ENCODE measurements at places on chromosomes 2 and 18.

DNA sequence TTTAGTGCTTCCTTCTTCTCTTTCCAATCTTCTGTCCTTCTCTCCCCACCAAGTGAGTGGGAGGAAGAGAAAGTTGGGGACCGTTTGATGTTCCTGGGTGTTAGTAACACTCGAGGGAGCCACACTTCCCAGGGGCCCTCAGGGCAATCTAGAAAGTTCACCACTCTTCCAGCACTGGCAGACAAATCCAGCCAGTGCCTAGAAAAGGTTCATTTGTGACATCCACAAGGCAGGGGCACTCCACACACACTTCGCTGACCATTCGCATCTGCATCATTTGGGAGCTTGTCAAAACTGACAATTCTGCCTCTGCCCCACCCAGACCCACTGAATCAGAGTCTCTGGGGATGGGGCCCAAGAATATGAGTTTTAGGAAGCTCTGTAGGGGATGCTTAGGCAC is 86.8 kb upstream of the ST3GAL5 start:
- DNase-seq: no peak

GRCh38 chr2:106034325-106034724 is 159.8 kb downstream of the UXS1 start:
- no peak for DNase-seq

DNA sequence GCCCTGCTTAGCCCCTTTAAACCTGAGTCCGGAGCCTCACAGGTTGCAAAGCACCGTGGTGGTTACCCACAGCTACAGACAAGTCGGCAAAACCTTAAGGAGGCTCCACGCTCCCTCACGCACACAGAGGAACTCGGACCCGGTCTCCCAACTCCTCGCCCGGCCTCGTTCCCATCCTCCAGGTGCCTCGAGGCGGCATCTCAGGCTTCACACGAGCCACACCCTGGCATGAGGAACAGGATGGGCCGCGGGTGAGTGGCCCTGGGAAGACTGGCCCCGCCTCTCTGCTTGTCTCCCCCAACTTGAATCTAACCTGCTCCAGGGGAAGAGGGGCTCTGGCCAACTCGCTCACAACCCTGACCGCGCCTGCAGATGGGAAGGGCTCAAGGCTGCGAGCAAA is 97.4 kb downstream of the EIPR1 start:
- no peak for DNase-seq

- DNase-seq: no peak
Measured at GRCh38 chr2:12430407-12431133, 286.2 kb upstream of the TRIB2 start.

DNA sequence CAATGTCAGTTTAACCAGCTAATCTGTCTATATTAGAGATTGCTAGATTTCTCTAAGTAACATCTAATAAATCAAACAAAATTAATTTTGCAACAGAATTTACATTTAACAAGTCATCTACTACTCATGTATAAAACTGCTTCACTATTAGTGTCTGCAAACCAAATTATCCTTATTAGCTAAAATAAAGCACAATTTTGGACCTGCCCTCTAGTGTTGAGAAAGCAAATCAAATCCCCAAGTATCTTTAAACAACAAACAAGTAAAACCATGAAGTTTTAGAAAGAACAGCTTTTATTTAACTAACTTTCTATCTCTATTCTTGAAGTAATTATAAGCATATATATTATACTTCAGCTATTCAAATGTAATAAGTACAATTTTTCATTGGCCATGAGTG is 113.1 kb upstream of the SP3 start:
- no peak for DNase-seq

DNA sequence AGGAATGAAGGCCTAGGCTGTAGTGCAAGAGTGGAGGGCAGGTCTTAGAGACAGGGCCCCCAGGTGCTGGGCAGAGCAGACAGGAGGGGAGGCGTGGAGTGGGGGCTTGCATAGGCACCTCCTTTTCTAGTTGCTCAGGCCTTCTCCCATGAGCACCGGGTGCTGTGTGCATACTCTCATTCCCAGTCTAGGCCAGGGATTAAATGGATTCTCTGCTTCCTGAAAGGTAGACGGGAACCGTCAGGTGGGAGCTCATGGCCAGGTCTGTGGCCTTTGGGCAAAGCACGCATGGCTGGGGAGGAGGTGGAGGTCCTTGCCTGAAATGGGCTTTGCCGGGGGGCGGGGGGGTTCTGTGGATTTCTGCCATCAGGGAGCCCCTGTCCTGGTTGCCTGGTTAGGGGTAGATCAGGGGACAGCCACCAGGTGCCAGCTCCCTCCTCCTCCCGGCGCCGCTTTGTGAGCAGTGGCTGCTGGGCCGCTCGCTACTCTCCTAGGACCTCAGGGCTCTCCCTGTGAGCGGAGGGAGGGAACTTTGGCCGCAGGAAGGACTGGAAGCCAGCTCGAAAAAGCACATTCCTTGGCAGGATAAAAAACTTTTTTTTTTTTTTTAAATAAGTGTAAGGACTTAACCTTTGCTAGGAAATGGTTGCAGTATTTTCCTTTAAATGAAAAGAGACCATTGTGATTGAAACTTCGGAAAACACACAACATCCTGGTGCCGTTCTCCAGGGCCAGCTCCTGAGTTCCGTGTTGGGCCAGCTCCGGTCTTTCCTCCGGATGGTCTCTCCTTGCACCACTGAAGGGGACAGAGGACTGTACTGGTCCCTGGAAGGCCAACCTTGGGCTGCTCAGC is 82.8 kb upstream of the HAAO start:
- DNase-seq: no peak

DNA sequence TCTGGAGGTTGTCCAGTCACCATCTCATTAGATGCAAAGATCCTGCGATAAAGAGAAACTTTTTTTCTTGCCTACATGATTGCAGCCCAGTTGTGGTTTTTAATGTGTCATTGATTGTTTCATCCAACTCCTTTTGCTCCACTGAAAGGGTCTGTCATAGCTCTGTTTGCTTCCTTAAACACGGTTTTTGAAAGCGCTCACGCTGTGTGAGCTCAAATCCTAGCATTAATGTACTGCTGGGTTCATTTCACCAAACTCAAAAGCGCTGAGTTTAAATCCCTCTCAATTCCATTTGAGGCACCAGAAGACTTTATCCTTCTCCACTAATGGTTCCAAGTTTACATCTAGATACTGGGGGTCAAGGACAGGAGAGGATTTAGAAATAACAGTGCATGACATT is 53.6 kb downstream of the CDK15 start:
- no peak for DNase-seq

DNA sequence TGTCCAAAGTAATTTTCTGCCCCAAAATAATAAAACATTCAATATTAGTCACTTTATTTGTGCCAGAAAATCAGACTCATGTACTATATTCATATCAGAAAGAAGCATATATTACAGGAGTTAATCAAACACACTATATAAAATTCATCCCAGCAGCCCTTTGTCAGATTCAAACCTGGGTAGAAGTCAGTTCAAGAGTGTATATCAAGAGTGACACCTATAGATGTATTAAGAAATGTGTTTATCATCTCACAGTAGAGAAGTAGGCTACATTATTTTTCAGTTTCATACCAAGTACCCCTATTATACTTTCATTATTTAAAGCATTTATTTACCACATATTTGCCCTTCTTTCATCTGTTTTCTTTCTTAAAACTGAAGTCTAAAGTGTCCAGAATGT is 193.2 kb upstream of the DDX18 start:
- DNase-seq: no peak

DNA sequence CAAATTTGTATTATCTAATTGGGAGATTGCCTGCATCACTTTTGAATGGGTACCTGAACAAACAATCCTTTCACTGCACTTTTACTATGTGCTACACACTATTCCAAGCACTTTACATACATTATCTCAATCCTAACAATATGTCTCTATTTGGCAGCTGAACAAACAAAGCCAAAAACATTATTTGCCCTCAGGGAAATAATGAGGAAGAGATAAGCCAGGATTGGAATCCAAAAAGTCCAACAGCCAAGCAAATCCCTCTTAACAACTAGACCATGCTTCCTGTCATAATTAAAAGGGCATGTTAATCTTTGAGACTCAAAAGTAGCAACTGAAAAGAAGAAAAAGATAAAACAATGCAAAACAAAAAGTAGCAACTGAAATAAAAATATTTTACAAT is 32.1 kb downstream of the RPRD1A start:
- no peak for DNase-seq

DNA sequence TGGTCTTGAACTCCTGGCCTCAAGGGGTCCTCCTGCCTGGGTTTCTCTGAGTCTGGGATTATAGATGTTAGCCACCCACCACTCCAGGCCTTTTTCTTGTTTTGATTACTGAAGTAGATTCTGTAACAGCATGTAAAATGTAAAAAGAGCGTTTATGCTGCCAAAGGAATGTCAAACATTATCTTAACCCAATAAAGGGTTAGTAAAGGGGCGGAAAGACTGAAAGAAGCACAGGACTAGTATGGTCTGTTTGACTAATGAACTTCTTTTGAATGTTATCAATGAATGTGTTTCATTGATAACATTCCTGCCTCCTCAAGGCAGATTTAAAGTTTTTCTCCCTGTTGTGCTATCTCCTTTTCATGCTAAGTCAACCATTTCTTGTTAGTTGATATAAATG is 29.4 kb downstream of the GPD2 start:
- DNase-seq: no peak

- DNase-seq: no peak
Measured at GRCh38 chr2:53630026-53630606, 137.5 kb upstream of the CHAC2 start.

DNA sequence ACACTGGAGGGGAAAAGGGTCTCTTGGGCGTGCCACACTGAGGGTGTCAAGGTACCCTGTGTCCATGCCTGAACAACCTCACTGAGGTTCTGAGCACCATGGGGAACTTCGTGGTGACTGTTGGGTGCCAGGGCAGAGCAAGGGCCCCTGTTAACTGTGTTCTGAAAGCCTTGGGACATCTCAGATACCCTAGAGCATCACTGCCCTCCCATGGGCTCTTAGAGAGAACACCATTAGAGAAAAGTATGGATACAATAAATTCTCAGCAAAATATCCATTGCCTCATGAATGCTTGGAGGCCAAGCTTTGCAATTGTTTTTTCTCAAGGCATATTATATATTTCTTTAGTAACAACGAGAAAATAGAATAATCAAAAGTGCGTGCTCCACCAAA is 488.5 kb upstream of the NRP2 start:
- DNase-seq: no peak

DNA sequence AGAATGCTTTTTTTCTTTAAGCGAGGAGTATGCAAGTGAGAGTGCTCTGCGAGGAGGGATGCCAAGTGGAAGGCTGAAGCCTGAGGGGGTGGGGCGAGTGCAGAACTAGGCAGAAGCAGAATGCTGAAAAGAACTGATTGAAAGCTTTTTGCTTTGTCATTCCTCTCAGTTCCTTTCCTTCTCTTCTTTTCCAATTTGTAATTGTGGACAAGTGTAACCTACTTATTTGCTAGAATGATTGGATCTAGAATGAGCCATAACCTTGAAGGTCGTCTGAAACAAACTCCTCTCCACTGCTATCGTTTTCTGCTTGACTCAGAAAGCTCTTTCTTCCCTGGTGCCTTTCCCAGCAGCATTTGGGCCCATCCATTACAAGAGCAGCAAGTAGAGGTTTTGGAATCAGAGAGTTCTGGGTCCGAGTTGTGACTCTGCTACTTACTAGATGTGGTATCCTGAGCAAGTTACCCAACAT is 115.3 kb downstream of the METTL8 start:
- no peak for DNase-seq

DNA sequence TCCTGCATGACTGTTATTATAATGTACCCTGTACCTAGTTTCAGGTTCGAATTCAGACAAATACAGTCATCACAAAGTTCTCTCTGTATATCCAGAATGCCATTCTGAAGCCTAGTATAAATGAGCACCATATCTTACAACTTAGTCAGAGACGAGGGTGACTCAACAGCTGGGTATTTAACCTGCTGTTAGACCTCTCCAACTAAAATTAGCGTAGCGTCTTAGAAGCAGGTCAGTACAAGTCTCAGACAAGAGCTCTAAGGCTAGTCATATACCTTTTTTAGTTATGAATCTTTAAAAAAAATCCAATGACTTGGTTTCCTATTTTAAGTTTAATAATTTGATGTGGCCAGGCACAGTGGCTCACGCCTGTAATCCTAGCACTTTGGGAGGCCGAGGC is 74.1 kb downstream of the CABYR start:
- DNase-seq: no peak

DNA sequence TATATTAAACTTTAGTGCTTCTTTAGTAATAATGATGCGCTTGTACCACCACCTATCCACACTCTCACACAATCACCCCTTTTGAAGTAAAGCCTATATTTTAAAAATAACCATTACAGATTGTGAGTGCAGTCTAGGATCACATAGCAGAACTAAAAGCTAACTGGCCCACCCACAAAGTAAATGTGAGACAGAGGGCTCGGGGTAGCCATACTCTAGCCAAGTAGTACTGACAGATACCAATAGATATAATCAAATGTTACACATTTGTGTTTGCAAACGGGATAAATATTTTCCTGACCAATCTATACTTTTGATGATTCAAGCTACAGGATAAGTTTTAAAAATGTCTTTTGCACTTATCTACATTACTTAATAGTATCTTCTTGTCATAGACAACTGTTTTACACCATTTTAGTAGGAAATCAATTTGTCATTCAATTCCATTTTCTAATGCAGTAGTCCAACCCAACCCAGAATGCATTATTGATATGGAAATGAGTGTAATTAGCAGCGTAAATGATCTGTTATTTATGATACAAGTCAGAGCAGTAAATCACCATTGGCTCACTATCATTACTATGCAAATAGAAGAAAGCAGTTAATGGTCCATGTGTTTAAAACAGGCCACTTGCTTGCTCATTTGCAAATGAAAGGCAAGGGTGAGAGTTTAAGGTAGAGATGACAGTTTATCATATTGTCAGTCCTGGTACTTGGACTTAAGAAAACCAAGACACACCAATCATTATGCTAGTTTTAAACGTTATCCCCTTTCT is 111.8 kb downstream of the ERBB4 start:
- no peak for DNase-seq

GRCh38 chr2:150485871-150486538 is 1.5 kb downstream of the RND3 start:
- no peak for DNase-seq

DNA sequence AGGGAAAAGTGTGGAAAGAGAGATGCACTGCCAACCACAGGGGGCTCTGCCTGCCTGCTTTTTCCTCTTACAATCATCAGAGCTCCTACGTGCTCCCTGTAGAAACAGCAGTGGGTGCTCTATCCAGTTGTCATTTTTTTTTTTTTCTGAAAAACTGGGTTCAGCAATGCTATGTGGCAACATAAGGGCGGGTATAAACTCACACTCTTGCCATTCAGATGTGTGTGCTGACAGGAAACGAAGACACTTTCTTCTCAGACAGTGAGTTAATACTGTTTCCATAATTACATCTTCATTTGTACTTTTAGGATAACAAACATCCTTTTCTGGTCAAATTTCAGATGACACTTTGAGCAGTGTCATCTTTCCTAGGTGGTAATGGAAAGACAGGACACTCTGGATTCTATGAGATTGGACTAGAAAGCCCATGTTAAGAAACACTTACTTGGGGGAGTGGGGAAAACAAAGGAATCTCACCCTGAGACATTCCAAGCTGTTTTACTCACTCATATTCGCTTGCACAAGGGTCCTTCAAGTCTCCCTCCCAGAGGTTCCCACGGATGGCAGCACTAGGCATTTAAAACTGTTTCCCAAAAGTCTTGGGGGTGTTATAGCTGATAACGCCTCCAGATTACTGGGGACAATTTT is 41.3 kb downstream of the CCDC93 start:
- DNase-seq: no peak
